ENCODE measurements at places on chromosomes 3 and 15.

- no peak for DNase-seq
These were observed 21.9 kb upstream of the P2RY13 start for GRCh38 chr3:151351219-151351618.

DNA sequence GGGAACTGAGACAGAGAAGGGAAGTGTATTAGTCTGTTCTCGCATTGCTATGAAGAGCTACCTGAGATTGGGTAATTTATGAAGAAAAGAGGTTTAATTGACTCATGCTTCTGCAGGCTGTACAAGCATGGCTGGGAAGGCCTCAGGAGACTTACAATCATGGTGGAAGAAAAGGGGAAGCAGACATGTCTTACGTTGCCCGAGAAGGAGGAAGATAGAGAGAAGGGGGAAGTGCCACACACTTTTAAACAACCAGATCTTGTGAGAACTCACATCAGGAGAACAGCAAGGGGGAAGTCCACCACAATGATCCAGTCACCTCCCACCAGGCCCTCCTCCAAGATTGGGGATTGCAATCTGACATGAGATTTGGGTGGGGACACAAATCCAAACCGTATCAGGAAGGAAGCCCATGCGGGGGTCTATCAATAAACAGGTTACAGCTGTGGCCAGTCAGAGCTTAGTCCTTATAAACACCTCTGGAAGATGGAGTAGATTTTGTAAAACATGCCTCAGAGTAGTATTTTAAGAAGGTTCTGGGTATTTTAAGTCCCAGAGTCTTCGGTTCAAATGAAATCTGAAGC is 153.9 kb downstream of the GHSR start:
- DNase-seq: no peak

- DNase-seq: no peak
These were observed 51.9 kb downstream of the STARD5 start for GRCh38 chr15:81271761-81272644.

DNA sequence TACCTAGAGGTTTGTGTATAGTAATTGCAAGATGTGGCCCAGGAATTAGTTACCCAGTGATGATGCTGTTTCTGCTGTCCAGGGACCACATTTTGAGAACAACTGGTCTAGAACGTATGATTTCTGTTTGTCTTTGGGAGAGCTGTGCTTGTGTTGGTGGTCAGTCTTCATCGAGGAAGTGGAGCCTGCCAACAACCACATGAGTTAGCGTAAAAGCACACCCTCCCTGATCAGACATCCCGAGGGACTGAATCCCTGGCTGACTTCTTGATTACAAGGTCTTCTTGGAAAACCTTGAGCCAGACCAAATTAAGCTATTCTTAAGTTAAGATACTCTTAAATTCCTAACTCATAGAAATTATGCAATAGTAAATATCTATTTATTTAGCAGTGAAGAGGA is 81.7 kb upstream of the ZPLD1 start:
- DNase-seq: no peak

DNA sequence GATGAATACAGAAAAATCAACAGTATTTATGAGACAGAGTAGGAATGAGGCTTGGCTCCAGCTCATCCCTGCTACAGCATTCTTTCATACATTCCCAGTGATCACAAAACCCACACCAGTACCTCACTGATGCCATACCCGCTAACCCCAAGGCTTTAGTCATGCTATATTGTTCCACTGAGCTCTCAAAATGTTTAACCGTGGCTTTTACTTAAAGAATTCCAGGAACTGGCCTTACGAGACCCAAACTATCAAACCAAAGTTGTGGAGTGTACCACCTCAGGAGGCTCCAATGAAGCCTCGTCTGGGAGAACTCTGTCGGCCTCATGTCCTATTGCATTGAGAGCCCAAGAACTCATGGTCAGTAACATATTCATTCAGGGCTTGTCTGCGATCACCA is 278.9 kb downstream of the ULK4 start:
- DNase-seq: peak; percentile 87

DNA sequence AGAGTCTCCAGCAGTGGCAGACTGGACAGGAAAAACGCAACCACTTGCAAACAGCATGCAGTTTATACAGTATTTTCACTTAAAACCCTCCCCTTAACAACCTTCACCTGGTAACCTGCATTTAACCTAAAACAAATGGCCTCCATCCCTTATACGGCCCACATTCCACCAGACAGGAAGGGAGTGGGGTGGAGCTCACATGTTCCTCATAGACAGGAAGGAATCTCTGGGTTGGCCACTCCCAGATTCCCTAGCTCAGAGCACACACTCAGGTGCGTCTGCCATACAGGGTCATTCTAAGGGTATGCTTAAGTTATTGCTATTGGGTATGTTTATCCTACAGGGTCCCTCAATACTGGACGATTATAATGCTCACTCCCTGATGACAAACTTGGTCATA is 16.8 kb upstream of the ABHD2 start:
- no peak for DNase-seq

DNA sequence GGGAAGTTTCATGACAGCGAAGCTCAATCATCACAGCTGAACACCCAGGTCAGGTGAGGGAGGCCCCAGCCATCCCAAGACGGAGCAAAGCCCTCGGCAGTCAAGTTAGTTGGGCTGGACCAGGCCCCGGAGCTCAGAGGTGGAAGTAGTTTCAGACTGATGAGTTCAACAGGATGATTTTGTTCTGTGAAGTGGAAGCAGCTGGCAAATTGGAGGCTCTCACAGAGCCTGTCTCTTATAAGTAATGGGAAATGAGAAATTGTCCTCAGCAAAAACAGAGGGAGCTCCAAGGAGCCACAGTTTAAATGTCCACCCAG is 245.1 kb downstream of the XXYLT1 start:
- no peak for DNase-seq

DNA sequence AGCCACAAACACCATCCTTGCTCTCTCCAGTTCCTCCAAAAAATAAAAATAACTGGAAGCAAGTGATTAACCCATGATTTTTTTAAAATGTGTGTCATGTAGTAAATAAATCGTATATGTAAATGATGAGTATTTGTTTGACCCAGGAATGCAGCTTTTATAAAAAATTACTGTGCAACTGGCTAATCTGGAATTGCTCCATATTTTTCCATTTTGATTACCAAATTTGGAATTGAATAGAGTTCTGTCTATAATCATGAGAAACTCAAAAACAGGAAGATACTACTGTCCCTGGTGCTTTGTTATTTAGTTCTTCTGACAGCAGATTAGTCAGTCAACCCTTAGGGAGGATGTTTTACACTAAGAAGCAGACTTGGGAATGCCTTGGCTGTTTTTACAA is 116.2 kb downstream of the CCNL1 start:
- DNase-seq: no peak

GRCh38 chr3:143016321-143016972 is 15.1 kb downstream of the U2SURP start:
- no peak for DNase-seq

GRCh38 chr15:66830823-66831222 is 128.8 kb downstream of the SMAD6 start:
- no peak for DNase-seq

- DNase-seq: no peak
These were observed 348.7 kb upstream of the LMCD1 start for GRCh38 chr3:8152821-8153418.
